Endothelial cell (in vitro differentiated cells): ENCODE measurements at places on chromosomes 5 and 9.

GRCh38 chr9:73684601-73685000 lies 532.9 kb downstream of the ANXA1 start:
- no peak overlapping the region for H3K4me3 ChIP-seq
- no peak overlapping the region for H3K27ac ChIP-seq
- H3K4me1 ChIP-seq, result no peaks in the 10 kb centered on the region
- no peaks in the 10 kb centered on the region for H3K27me3 ChIP-seq
- no peak for DNase-seq

GRCh38 chr9:36149197-36149596 lies 12.7 kb downstream of the GLIPR2 start:
- no peak overlapping the region for H3K27ac ChIP-seq
- H3K4me1 ChIP-seq, result peaks cover 22% of the 10 kb centered on the region
- peaks cover 18% of the 10 kb centered on the region for H3K27me3 ChIP-seq

- H3K36me3 ChIP-seq, result no peaks in the 10 kb centered on the region
- H3K4me1 ChIP-seq, result no peaks in the 10 kb centered on the region
- H3K27me3 ChIP-seq, result peaks cover 2% of the 10 kb centered on the region
- DNase-seq, result no peak
- H3K4me3 ChIP-seq, result no peak overlapping the region
- H3K27ac ChIP-seq, result no peak overlapping the region
Measured at GRCh38 chr5:168263121-168263520, 28.3 kb upstream of the WWC1 start.

GRCh38 chr9:133932633-133933032 lies 59.5 kb downstream of the VAV2 start:
- DNase-seq, result no peak
- H3K4me1 ChIP-seq, result peaks cover 13% of the 10 kb centered on the region
- peaks cover 19% of the 10 kb centered on the region for H3K36me3 ChIP-seq
- H3K27me3 ChIP-seq, result peaks cover 9% of the 10 kb centered on the region

GRCh38 chr5:141532726-141533125 lies 43.8 kb downstream of the PCDHGC5 start:
- no peak overlapping the region for H3K4me3 ChIP-seq
- H3K27me3 ChIP-seq, result no peaks in the 10 kb centered on the region
- no peak overlapping the region for H3K27ac ChIP-seq
- peaks cover 36% of the 10 kb centered on the region for H3K36me3 ChIP-seq

- DNase-seq, result peak; percentile 4
- H3K4me3 ChIP-seq, result peak overlapping the region; percentile 95
- peaks cover 3% of the 10 kb centered on the region for H3K36me3 ChIP-seq
- peaks cover 4% of the 10 kb centered on the region for H3K27me3 ChIP-seq
- H3K27ac ChIP-seq, result peak overlapping the region; percentile 80
Measured at GRCh38 chr9:120579139-120580050, 572 bp downstream of the CDK5RAP2 start.

- no peaks in the 10 kb centered on the region for H3K27me3 ChIP-seq
- no peak overlapping the region for H3K27ac ChIP-seq
- no peak overlapping the region for H3K4me3 ChIP-seq
- DNase-seq, result no peak
- H3K36me3 ChIP-seq, result no peaks in the 10 kb centered on the region
Measured at GRCh38 chr5:21688655-21689054, 1164.5 kb downstream of the CDH12 start.

DNA sequence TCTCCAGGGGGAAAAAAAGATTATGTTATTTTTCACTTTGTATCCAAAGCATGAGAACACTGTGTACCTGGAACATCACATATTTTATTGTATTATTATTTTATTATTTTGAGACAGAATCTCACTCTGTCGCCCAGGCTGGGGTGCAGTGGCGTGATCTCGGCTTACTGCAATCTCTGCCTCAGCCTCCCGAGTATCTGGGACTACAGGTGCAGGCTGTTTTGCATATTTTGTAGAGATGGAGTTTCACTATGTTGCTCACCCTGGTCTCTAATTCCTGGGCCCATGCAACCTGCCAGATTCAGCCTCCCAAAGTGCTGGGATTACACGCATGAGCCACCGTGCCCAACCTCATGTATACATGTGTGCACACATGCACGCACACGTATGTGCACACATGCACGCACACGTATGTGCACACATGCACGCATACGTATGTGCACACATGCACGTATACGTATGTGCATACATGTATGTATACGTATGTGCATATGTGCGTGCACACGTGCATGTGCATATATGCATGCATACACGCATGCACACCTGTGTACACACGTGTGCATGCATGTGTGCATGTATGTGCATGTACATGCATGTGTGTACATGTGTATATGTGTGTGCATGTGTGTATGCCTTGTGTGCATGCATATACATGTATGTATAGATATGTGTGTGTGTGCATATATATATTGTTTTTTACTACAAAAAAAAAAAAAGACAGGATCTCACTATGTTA lies 9.5 kb upstream of the UGCG start:
- no peak for DNase-seq
- H3K27me3 ChIP-seq, result no peaks in the 10 kb centered on the region
- no peak overlapping the region for H3K27ac ChIP-seq
- H3K4me3 ChIP-seq, result no peak overlapping the region
- H3K4me1 ChIP-seq, result no peaks in the 10 kb centered on the region

GRCh38 chr5:179762781-179763176 lies 30.2 kb downstream of the MAML1 start:
- peaks cover 16% of the 10 kb centered on the region for H3K36me3 ChIP-seq
- no peak overlapping the region for H3K4me3 ChIP-seq
- H3K27me3 ChIP-seq, result peaks cover under 1% of the 10 kb centered on the region

DNA sequence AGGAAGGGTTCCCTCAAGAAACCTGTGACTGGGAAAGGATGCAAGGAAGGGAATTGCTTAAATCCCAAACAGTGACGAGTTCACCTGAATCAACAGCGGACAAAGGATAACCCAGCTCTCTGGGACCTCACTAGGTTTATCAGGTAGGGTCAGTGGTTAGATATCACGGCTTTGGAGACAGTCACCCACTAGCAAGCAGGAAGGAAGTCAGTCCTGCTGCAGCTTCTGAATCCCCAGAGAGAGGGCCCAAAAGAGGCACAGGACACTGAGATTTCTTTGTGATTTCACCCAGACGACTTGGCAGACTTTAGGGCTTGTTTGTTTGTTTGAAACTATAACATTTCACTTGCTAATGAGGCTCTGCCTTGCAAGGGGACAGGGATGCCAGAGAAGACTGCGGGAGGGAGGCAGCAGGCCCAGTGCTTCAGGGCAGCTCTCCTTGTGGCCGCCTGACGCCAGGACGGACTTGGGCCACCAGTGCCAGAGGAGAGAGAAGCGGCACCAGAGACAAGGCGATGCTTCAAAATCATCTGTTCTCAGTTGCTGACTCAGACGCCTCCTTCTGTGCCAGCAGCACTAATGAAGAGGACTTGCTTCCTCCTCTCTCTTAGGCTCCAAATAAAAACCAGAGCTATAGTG lies 275.6 kb upstream of the SLC30A5 start:
- H3K4me1 ChIP-seq, result peaks cover 15% of the 10 kb centered on the region
- H3K36me3 ChIP-seq, result no peaks in the 10 kb centered on the region
- H3K27ac ChIP-seq, result peak overlapping the region; percentile 27

DNA sequence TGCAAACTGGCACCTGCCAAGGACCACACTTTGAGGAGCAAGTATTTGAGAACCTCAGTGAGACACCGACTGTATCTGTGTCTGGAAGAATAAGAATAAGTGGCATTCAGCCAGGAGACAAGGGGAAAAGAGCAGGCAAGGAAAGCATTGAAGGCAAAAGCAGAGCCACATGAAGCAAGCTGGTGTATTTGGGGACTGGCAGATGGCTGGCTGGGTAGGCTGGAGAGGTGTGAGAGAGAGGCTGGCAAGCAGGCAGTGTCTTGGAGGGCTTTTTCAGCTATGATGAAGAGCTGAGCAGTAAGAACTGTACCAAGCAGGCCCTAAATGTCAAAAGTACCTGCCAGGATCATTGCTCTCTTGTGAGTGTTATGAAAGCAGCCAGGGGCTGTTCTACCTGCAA lies 14.1 kb upstream of the C5orf58 start:
- no peaks in the 10 kb centered on the region for H3K27me3 ChIP-seq
- peaks cover 27% of the 10 kb centered on the region for H3K4me1 ChIP-seq
- no peak overlapping the region for H3K27ac ChIP-seq
- H3K36me3 ChIP-seq, result no peaks in the 10 kb centered on the region

DNA sequence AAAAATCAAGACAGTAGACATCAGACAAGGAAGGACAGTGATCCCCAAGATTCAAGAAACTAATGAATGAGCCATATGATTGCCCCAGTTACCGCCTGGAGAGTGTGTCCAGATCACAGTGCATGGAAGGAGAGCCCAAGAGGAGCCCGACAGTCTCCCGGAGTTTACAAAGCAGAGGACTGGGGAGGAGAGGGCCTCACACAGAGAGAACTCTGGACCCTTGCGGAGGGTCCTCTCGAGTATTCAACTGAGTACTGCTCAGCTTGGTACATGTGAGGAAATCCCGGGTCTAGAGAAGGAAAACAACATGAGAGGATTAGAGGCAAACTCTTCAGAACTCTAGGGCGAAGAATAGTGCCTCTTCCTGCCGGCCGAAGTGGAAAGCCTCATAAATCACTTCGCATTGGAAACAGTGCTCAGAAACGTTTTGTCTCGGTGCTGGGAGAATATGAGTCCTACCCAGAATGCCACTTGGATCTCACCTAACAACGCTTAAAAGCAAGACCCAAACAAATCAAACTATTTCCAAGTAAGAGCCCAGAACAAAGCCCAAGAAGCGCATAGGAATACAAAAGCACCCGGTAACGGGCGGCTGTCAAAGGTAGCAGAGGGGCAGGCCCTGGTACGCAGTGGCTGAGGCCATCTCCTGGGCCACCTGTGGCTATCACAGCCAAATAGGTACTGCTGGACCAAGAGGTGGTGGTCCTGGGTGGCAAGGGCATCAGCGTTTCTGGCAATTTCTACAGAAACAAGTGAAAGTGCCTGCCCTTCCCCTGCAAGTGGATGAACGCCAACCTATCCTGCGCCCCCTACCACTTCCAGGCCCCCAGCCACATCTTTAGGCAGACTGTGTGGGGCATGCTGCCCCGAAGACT lies 36.0 kb downstream of the FAM78A start:
- H3K4me1 ChIP-seq, result peaks cover 24% of the 10 kb centered on the region
- peaks cover 10% of the 10 kb centered on the region for H3K27me3 ChIP-seq
- H3K36me3 ChIP-seq, result peaks cover 5% of the 10 kb centered on the region
- DNase-seq, result no peak
- H3K27ac ChIP-seq, result peak overlapping the region; percentile 78

DNA sequence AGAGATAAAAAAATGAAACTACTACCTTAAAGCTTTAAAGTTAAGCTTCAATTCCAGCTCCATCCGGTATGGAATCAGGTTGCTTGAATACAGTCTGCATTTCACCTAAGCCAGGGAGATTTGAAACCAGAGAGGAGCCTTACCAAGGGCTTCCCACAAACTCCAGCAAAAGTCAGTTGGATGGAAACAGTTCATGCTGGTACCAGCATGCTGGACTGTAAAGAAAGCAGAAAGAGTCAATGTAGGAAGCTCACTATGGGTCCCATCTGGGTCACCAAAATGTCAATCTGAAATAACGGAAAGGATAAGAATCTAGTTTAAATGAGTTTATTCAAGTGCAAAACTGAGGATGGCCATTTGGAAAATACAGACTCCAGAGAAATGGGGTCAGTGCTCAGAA lies 65.3 kb downstream of the CDO1 start:
- peaks cover 2% of the 10 kb centered on the region for H3K4me1 ChIP-seq
- H3K4me3 ChIP-seq, result no peak overlapping the region
- no peak for DNase-seq
- H3K27ac ChIP-seq, result no peak overlapping the region
- H3K36me3 ChIP-seq, result no peaks in the 10 kb centered on the region
- H3K27me3 ChIP-seq, result peaks cover 1% of the 10 kb centered on the region

GRCh38 chr9:119689879-119690278 lies 320.6 kb upstream of the BRINP1 start:
- no peak overlapping the region for H3K4me3 ChIP-seq
- H3K27me3 ChIP-seq, result no peaks in the 10 kb centered on the region
- no peaks in the 10 kb centered on the region for H3K4me1 ChIP-seq
- H3K36me3 ChIP-seq, result no peaks in the 10 kb centered on the region

DNA sequence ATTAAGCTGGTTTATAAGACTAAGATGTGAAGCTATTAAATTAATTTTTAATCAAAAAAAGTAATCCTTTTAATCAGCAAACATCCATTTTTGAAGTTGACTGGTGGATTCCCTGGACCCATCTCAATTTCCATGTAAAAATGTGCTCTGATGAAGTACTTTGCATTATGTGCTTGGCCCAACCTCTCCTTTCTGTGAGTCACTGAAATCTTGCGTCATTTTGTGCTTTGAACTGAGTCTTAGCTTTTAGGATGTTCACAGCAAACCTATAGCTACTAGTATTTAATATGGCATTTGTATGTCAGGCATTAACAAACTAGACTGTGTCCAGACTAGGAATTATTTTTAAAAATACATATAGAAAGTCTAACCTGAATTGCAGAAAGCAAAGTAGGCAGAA lies 55.0 kb upstream of the CDH12 start:
- H3K36me3 ChIP-seq, result no peaks in the 10 kb centered on the region
- H3K4me3 ChIP-seq, result no peak overlapping the region
- H3K27me3 ChIP-seq, result no peaks in the 10 kb centered on the region
- no peak for DNase-seq
- H3K4me1 ChIP-seq, result no peaks in the 10 kb centered on the region

DNA sequence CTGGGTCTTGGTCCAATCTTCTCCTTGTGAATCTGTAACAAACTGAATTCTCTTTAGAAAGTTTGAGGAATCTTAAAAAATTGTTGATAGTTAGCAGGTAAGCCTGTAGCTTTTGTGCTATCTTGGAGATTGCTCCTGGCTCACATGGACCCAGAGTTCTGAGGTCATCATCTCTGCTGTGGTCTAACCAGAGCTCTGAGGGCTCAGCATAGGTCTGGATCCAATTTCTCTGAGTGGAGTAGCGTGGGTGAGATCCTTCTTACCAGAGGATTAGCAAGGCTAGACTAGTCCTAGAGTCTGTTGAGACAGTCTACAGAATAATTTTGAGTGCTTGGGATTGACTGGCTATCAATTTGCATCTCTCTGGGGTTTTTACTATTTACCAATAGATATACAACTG lies 60.5 kb upstream of the IL6ST start:
- peaks cover 7% of the 10 kb centered on the region for H3K4me1 ChIP-seq
- H3K4me3 ChIP-seq, result no peak overlapping the region
- H3K36me3 ChIP-seq, result peaks cover 4% of the 10 kb centered on the region
- no peak for DNase-seq

GRCh38 chr5:135594416-135594960 lies 15.7 kb upstream of the CXCL14 start:
- H3K4me3 ChIP-seq, result no peak overlapping the region
- no peaks in the 10 kb centered on the region for H3K36me3 ChIP-seq
- H3K27me3 ChIP-seq, result peaks cover 3% of the 10 kb centered on the region
- no peak for DNase-seq
- peaks cover 8% of the 10 kb centered on the region for H3K4me1 ChIP-seq

DNA sequence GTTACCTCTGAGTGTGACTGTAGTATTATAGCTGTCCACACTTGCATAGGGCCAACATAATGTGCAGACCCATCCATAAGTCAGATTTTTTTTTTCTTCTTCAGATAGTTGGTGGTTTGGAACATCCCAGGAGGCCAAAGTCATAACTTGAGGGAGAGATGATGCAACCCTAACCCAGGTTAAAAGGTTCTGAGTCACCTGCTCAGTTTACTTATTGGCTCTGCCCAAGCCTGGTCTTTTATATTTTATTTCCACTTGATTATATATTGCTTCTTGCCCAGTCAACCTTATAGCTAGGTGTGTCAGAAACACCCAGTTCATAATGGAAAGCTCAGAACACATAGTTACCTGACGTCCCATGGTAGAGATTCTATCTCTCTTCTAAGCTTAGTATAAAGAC lies 113.1 kb upstream of the PCSK1 start:
- H3K4me3 ChIP-seq, result no peak overlapping the region
- DNase-seq, result no peak
- no peaks in the 10 kb centered on the region for H3K36me3 ChIP-seq
- no peaks in the 10 kb centered on the region for H3K4me1 ChIP-seq
- peaks cover 3% of the 10 kb centered on the region for H3K27me3 ChIP-seq
- H3K27ac ChIP-seq, result no peak overlapping the region
